ENCODE measurements at places on chromosomes 4 and X. TPM values are rescaled to one million over a fixed set of nuclear protein-coding genes. Genes with fewer than 3 reads are reported as not detected.

The NDNF gene
- total RNA-seq: 11.8 TPM

The GPC4 gene
- 27.5 TPM for total RNA-seq

The TLR2 gene
- 35.2 TPM for total RNA-seq

The ZNF518B gene
- 20.3 TPM for total RNA-seq

DNA sequence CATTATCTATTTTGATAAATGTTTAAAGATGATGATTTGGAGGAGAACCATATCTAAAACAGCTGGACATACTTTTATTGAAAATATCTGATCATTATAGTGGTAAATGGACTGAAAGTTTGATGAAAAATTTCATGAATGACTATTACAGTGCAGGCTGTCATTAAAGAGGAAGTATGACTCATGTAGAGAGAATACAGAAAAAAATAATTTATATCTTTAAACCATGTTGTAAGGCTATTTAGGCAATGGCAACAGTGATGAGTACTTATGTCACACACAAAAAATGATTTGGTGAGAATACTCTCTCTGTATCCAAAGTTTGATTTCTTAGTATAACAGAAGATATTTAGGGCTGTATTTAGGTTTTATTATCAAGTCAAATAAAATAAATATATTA is 3.9 kb upstream of the GLRB start:
- DNase-seq: no peak

- DNase-seq: no peak
Observed at GRCh38 chr4:183141997-183142396, 42.9 kb downstream of the WWC2 start.

- DNase-seq: no peak
Observed at GRCh38 chr4:156516698-156517097, 454.9 kb downstream of the PDGFC start.
